Activated naive CD4-positive, alpha-beta T cell treated with anti-CD3 and anti-CD28 coated beads, Interleukin-2, amount 50 U/mL, for 72 hours (primary cell): ENCODE measurements at places on chromosomes 2 and 18.
A peak's percentile ranks its signal among the peaks of the same experiment; 100 is the strongest.

DNA sequence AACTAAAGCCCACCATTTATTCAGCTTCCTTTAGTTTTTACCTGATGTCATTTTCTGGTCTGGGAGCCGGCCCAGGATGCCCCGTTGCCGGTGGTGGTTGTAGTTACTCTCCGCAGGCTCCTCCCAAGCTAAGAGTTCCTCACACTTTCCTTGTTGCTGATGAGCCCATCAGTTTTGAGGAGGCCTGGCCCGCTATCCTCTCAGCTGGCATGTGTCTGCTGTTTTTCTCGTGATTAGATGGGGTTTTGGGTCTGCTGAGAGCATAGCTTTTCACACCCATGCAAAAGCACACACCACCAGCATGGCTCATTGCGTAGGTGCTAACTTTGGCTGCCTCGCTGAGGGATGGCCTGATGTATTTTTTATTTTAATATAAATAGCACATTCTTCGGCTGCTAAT lies 72.1 kb downstream of the PSMG2 start:
- DNase-seq = no peak

GRCh38 chr18:55524353-55525073 lies 63.5 kb downstream of the TCF4 start:
- DNase-seq = no peak

DNA sequence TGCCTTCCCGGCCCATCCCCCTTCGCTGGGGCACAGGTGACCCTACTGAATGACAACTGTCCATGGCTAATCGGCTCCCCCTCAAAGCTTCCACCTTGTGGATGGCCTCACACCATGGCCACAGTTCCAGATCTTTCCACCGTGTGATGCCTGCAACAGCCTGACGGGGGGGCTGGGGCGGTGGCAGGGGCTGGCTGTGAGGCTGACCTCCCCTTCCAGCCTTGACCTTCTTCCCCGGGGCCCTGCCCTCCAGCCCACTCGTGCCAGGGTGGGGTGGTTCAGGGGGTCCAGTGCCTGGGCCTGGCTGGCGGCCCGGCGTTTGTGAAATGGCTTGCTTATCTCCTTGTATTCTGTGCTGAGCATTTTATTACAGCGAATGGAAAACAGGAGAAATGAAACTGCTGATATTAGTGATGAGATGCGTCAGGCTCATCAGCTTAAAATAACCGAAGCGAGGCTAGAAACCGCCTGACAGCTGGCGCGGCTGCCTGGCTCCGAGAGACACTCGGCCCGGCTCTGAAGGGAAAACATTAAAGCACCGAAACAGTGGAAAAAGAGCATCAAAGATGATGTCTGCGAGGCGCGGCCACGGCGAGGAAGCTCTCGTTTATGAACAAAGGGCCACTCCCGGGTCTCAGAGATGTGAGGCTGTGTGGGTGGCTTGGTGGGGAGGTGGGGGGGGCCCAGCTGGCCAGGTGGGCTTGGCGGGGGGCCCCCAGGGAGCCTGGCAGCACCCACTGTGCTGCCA lies 916 bp upstream of the PDCD1 start:
- DNase-seq = peak; percentile 69

DNA sequence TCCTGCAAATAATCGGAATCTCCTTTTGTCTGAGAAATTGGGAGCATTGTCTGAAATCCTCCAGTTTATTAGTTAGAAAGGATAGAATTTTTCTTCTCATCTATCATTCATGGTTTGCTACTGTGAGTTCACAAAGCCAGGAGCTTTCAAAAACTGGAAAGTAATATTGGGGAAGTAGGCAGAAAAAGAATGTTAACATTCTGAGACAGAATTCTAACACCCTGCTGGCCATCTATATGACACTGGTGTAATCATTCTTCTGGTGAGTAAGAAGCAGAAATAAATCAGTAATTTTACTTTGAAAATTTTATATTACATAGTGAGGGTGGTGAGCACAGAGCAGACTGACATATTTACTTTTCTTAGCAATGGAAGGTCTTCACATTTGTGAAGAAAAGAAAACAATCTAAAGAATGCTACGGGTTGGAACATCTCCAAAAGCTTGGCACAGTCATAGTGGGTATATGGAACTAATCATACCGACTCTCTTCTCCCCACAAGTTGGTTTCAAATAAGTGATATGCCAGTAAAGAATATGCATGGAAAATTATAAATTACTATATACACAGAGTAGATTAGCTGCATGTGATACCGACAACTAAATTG lies 344.9 kb downstream of the LPIN1 start:
- no peak for DNase-seq

DNA sequence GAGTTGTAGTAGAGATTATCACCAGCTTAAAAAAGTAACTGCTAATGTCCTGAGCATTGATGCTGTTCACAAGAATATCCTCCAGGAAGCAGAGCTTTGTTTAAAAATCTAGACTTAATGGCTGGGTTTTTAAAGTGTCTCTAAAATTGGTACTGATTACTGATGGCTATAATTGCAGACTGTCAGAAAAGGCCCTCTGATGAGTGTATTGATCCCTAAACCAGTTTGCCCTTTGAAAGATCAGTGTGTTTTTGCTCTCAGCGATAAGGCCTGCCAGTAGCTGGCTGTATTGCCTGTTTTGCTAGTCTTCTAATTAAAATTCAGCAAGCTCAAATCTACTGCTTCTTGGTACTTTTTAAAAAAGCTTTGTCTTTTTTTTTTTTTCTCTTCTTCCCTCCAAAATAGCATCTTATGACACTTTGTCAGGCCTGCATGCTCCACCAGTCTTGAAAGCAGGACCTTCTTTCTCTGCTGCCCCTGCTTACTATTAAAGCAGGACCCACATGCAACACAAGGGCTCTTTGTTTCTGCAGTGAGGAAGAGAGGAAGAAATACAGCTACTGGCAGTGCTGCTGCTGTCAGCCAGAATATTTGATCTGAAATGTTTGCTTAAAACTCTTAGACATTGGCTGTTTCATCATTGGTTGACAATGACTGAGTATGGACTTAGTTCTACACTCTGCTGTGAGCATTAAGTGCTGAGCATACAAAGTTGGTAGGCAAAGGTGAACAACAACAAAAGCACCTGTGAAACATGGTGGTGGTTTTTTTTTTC lies 1.8 kb downstream of the SEC11C start:
- no peak for DNase-seq

- no peak for DNase-seq
These were observed 55.3 kb upstream of the RMDN2 start for GRCh38 chr2:37869771-37870170.

GRCh38 chr2:209368406-209368805 lies 55.4 kb upstream of the MAP2 start:
- DNase-seq = no peak

DNA sequence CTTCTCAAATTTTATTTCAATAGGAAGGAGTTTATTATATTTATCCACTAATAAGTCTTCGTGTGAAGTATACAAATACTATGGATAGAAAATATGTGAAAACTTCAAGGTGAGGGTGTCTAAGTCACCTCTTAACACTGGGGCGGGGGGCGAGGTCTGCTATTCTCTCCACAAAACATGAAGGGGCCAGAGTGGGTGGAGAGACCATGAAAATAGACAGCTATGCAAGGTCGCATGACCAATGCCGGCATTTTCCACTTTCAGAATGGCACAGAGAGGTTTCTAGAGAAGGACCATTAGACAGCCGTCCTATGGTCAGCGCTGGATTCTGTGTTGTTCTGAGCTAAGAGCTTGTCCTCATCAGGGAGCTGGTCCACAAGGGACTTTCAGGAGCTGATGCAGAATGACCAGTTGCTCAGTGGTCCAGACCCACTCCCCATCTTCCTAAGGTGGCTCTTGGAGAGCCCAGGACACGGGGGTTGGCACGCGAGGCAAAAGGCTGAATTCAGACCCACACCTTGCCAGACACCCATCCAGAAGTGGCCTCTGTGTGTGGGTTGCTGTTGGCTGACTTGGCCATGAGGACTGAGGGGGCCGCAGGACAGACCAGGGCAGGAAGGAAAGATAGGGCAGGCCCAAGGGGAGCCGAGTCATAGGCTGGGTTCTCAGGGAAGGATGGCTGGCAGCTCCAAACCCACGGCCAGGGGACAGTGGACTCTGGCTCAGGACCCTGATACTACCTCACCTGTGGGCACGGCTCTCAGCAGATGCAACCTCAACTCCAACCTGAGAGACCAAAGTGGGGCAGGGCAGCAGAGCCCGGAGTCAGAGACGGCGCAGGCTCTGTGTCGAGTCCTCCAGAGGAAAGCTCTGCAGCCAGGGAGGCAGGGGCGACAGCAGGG lies 69.8 kb downstream of the NDUFA10 start:
- DNase-seq = no peak

GRCh38 chr2:206211657-206212255 lies 52.1 kb downstream of the EEF1B2 start:
- DNase-seq = no peak

DNA sequence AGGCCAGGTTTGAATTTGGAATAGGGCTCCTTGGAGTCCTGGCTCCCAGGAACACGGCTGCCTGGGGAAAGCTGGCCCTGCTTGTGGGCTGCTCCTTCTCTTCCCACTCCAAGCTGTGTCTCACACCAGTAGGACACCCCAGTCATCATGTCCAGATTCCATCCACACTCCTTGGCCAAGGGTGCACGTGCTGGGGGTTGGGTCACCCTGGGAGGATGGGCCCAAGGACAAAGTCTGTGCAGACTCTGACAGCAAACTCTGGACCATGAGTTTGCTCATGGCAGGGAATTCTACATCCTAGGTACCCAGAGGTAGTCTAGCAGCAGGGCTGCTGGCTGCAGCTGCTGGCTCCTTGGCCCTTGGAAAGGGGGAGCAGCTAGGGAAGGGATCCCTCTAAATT lies 102.4 kb upstream of the EPAS1 start:
- no peak for DNase-seq

- DNase-seq = no peak
These were observed 106.3 kb downstream of the SLC4A3 start for GRCh38 chr2:219733746-219734145.

GRCh38 chr2:209876211-209876610 lies 104.6 kb downstream of the UNC80 start:
- DNase-seq = no peak

GRCh38 chr2:187959821-187960220 lies 331.9 kb upstream of the GULP1 start:
- no peak for DNase-seq
